Mammary epithelial cell (primary cell): ENCODE measurements at places on chromosomes 4 and X.

- DNase-seq = peak; percentile 29
These were observed 48.0 kb downstream of the SLC25A5 start for GRCh38 chrX:119516157-119516702.

GRCh38 chr4:73944061-73944875 lies 37.6 kb downstream of the PF4 start:
- peak; percentile 18 for DNase-seq

- DNase-seq = no peak
These were observed 202.7 kb downstream of the BANK1 start for GRCh38 chr4:101993002-101993841.

DNA sequence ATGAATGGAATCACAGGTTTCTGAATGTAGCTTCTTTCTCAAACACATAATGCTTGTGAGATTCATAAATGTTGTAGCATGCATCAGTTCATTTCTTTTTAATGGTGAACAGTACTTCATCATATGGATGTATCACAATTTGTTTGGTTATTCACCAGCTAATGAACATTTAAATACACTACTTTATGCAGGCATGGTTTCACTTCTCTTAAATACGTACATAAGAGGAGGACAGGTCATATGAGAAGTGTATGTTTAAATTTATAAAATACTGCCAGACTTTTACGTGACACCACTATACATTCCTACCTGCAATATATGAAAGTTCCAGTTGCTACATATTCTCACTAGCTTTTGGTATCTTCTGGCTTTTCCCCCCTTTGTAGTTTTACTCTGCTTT lies 65.4 kb downstream of the ANKRD17 start:
- no peak for DNase-seq

GRCh38 chr4:3188118-3188517 lies 60.8 kb upstream of the MSANTD1 start:
- no peak for DNase-seq

- DNase-seq = no peak
These were observed 18.2 kb downstream of the PTTG2 start for GRCh38 chr4:37978248-37978924.

GRCh38 chr4:153023692-153024394 lies 87.7 kb downstream of the FHDC1 start:
- peak; percentile 92 for DNase-seq

DNA sequence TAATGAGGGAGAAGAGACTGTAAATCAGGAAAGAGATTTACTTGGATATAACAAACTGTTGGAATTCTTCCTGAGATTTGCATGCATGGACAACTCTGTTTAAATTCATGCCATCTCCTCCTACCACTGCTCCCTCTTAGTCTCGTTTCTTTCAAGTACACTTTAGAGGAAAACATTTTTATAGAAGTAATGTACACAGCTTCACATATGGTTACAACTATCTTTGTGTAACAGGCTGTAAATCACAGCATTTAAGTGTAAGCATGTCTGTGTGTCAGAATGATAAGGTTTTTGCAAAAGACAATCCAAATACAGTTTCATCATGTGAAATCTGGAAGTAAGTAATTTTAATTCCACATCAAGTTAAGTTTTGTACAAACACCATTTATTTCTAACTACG lies 21.5 kb upstream of the ENPEP start:
- no peak for DNase-seq

- no peak for DNase-seq
These were observed 32.8 kb downstream of the FAM149A start for GRCh38 chr4:186137196-186137794.

- no peak for DNase-seq
These were observed 20.9 kb downstream of the CSF2RA start for GRCh38 chrX:1289535-1289934.

DNA sequence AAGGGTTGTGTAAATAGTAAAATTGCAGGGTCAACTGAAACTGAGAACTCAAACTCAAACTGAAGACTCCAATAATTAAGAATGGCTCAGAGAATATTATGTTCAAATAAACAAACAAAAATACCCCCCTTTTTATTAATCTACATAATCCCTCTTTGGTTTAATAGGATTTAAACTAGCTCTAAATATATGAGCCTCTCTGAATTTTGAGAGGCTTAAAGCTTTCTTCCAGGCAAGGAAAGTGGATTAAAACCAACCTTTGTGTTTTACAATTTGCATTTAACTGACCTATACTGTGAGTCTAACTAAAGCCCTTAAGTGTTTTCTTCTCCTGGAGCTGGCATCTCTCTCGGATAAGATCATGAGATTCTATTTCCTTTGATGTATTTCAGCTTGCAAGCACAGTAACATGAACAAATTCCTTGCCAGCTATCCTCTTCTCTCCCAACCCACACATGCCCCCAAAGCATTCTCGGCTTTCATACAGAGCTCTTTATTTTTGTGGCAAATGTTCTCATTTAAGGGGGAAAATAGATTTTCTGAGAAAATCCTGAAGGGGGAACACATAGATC lies 1310.8 kb upstream of the AGA start:
- no peak for DNase-seq

DNA sequence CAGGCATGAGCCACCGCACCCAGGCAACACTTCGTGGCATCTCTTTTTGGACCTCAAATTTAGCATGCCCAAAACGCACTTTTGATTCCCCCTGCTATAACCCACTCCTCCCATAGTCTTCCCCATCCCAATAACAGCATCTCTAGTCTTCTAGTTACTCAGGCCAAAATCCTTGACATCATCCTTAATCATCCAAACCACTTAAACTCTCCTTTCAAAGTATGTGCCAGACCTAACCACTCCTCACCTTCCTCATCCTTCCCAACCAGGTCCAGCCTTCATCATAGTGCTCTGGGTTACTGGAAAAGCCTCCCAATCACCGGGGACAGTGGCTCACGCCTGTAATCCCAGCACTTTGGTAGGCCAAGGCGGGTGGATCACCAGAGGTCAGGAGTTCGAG lies 41.9 kb downstream of the AFAP1 start:
- DNase-seq = peak; percentile 54

GRCh38 chr4:2886161-2886560 lies 42.5 kb downstream of the ADD1 start:
- DNase-seq = no peak

- peak; percentile 11 for DNase-seq
These were observed 2.4 kb downstream of the SRD5A3 start for GRCh38 chr4:55348466-55348865.

DNA sequence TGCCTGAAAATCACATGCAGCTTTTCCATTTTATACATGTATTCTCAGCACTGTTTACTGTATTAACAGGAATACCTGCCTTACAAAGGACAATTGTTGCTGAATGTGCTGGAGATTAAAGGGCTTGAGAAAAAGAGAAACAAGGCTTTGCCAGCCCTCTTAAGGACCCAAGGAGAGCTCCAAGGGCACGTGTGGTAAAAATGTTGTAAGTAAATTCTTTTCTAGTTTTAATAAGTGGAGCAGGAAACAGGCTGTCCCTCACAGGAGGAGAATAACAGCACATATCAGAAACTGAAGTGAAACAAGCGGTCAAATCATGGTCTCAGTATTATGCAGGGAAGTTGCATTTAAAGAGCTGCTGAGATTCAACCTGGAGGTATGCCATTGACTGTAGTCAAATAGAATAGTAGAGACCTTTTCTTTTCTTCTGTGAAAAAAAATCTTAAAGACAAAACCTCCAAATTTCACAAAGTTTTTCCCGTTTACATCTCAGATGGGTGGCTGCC lies 18.5 kb downstream of the IGFBP7 start:
- DNase-seq = no peak

DNA sequence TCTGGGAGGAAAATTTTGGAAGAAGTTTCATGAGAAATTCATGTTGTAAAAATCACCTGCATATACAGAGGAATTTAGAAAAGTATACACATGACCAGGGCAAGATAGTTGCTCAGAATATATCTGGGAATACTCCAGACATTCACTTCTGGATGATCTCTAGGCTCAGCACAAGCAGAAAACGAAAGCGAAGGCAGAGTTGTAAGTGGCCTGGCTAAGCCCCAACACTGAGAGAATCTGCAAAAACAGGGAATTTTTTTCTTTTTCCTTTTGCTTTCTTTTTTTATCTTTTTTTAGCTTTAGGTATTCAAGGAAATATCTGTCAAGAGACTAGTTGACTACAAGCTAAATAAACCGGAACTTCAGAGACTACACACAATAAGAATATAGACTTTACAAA lies 207.2 kb downstream of the FGF13 start:
- DNase-seq = no peak

GRCh38 chr4:142960867-142961644 lies 115.0 kb upstream of the INPP4B start:
- DNase-seq = no peak

GRCh38 chr4:168761066-168761465 lies 249.0 kb downstream of the CBR4 start:
- no peak for DNase-seq

- no peak for DNase-seq
These were observed 226.7 kb downstream of the SNCA start for GRCh38 chr4:89610236-89610635.

GRCh38 chr4:147862043-147862692 lies 130.3 kb downstream of the ARHGAP10 start:
- DNase-seq = no peak

DNA sequence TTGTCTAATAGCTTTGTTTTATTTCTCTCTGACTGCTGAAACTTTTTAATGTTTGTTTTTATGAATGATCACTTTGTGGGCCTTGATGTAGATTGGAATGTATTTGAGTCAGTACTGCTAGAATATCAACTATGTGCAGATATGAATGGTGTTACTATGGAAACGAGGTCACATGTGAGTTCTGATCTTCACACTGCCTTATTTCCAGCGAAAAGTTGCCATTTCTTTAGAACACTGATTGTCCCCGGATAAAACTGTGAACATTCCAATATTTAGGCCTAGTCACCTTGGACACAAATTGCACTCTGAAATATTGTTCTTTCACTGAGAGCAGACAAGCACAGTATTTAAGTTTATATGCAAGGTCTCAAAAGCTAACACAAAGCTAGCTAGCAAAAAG lies 27.2 kb upstream of the MAGED1 start:
- no peak for DNase-seq

DNA sequence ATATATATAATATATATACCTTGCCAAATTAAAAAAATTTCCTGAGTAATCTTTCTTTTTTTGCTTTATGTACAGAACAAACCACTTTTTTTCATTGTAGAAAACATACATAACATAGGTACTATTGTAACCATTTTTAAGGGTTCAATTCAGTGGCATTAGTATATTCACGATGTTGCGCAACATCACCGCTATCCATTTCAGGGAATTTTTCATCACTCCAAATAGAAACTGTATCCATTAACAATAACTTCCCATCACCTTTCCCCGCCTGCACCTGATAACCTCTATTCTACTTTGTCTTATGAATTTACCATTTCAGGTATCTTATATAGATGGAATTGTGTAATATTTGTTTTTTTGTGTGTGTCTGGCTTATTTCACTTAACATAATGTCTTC lies 124.7 kb downstream of the MGST2 start:
- DNase-seq = no peak

DNA sequence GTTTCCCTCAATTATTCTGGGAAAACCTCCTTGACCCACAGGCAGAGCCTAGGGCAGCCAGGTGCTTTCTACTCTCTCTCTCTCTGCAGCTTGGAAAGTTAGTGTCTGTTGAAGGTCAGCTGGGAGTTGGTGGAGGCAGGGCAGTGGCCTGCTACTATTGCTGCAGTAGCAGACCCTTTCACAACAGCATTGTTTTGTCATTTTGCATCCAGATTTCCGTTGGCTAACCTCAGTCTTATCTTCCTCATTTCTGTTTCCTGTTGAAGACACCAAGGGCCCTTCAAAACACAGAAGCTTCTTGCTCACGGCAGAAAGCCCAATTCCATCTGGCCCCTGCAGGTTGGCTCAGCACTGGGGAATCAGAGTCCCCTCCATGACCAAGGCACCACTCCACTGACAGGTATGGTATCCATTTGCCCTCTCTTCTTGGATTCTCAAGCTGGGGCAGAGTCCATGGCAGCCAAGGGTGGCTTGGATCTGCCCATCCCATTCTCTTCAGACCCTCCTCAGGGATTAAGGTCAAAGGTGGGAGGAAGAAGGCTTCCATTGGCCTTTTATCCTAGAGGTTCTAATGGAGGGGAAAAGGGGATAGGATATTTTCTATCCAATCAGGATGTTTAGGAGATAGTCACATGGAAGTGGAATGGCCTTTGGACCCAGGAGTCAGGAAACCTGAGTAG lies 24.6 kb downstream of the VSIG4 start:
- no peak for DNase-seq

DNA sequence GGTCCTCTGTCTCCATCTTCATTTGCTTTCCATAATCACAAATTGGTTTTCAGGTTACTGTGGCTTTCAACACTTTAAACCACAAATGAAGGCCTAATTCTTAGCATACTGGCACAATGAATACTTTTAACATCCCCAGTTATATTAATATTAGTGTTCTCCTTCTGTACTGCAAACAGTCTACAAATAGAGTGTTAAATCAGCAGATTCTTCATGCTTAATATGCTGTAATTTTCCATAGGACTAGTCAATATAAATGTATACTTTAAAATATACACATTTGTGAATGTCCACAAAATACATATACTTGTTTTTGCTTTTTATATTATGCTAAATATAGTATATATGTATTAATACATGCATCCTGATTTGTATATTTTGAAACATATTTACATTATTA lies 72.6 kb downstream of the SH3RF1 start:
- DNase-seq = no peak

DNA sequence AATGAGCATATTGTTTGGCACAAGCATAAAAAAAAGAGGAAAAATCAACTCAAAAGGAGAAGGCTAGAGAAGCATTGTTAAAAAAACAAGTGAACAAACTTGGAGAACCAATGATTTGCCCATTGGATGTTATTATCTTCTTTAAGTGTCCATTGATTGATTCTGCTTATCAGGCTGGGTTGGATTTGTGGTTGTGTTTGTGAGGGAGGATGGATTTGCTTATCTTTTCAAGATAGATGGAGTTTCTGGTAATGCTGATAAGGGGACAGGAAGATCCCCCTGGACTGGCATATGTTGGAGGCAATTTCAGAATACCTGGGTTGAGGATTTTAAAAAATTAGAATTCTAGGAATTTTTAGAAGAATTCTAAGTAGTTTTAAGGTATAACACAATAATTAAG lies 41.8 kb upstream of the TMEM192 start:
- DNase-seq = no peak

DNA sequence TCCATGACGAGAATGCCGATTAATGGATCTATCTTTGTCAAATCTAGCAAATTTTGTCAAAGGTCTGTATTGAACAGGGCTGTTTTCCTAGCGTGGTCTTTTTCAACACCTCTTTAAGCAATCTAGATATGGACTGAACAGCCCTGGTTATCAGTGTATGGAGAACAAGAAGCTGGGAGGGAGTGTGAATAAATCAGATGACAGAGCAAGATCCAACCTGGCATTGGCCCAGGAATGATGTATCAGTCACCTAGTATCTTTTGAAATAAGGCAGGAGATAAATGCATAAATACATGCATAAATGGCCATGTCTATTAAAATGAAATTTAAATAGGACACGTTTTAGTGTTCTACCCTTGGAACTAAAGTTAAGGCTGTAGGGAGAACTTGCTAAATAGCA lies 15.7 kb upstream of the AP1S2 start:
- DNase-seq = no peak

- peak; percentile 28 for DNase-seq
These were observed 42.2 kb downstream of the TBCK start for GRCh38 chr4:106273831-106274230.

GRCh38 chr4:99090481-99091215 lies 2.1 kb upstream of the ADH5 start:
- no peak for DNase-seq

GRCh38 chrX:63930140-63930539 lies 145.1 kb upstream of the ARHGEF9 start:
- peak; percentile 4 for DNase-seq

- DNase-seq = no peak
These were observed 9.3 kb downstream of the TACC3 start for GRCh38 chr4:1730532-1731135.

- no peak for DNase-seq
These were observed 288.5 kb downstream of the TENM3 start for GRCh38 chr4:182531555-182532162.
